Bronchial epithelial cell (primary cell): ENCODE measurements at places on chromosomes 1 and 21. TPM values are rescaled to one million over a fixed set of nuclear protein-coding genes. Genes with fewer than 3 reads are reported as not detected.

CYP4A22 gene
- not detected in 2 replicates for total RNA-seq

CR1L gene
- total RNA-seq: not detected in 2 replicates

OLFML2B gene
- total RNA-seq: not detected in 2 replicates

NUP210L gene
- total RNA-seq: under 0.01 and 0.13 TPM in 2 replicates

SCAMP3 gene
- 23.4 and 26.9 TPM in 2 replicates for total RNA-seq

TMEM79 gene
- 7.1 and 30.7 TPM in 2 replicates for total RNA-seq

RRP1 gene
- 27.1 and 34.5 TPM in 2 replicates for total RNA-seq

UHMK1 gene
- 48.7 and 55.8 TPM in 2 replicates for total RNA-seq

IL6R gene
- total RNA-seq: 47.9 and 70.0 TPM in 2 replicates

CHD5 gene
- total RNA-seq: 0.13 and 0.26 TPM in 2 replicates

ARL8A gene
- 30.3 and 33.3 TPM in 2 replicates for total RNA-seq

DNAJC28 gene
- total RNA-seq: 1.0 and 1.3 TPM in 2 replicates

TMEM52 gene
- total RNA-seq: 1.4 and 1.6 TPM in 2 replicates

MATN1 gene
- total RNA-seq: not detected in 2 replicates

AK5 gene
- not detected in 2 replicates for total RNA-seq

RRP15 gene
- 6.1 and 6.8 TPM in 2 replicates for total RNA-seq
